Left lobe of liver (tissue), 2 donors: ENCODE measurements at places on chromosomes 16 and 17.

- DNase-seq = no peak
These were observed at the start of gene CD300A for GRCh38 chr17:74466111-74466827. TSS of gene CD300A (plus strand) at chr17:74466634. CDS start at chr17:74466704, 70 bp downstream.

GRCh38 chr17:64975318-64976087 is 56.2 kb upstream of the LRRC37A3 start:
- DNase-seq = peak; percentile 99

DNA sequence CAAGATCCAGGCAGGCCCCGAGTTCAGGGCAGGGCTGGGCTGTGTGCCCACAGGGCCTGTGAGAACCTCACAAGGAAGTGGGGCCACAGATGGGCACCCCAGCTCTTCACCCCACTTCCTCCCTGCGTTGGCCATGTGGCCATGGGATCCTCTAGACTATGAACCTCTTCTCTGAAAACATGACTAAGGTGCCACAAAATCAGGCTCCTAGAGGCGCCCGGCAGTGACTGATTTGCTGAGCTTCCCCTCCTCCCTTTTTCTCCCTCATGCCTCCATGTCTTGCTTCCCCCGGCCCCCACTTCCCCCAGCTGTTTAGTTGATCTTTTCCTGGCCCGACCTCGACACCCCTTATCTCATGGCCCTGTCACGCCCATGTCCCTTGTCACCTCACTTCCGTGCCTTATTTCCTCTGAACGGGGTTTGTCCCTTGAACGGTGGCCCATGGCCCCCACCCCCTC is 87.1 kb downstream of the KCNJ12 start:
- no peak for DNase-seq

DNA sequence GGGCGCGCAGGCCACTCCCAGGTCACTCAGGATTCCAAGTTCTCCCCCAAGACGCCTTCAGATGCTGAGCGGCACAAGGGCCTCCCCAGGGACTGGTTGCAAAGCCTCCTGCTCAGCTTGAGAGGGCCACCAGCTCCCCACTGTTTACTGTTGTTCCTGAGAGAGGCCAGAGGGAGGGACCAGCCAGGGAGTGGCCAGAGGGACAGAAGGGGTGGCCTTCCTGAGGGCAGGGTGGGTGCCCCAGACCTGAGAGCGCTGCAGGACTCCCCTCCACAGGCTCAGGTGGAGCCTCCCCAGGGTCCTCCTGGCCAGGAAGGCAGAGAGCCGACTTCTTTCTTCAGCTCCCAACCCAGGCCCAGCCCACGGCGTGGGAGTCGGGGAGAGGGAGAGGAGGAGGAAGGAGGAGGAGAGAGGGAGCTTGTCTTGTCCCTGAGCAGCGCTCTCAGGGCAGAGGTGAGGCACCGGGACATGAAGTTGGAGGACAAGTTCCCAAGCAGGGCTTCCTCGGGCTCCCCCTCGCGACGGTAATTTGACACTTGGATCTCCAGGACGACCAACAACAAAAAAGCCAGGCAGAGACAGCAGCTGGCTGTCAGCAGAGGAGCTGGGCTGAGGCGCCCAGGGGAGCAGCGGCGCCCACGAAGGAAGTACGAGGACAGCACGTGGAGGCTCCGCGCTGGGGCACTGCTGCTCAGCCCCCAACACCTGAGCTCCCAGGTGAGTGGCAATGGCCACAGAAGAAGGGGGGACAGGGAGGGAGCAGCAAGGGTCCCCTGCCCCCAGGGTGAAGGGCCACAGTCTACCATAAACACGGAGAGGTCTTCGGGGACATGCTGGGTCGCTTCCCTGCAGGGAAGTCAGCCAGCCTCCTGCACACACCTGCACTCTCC is 497 bp downstream of the SMIM5 start:
- peak; percentile 84 for DNase-seq

- DNase-seq = no peak
These were observed 42.8 kb upstream of the GSE1 start for GRCh38 chr16:85570213-85570734.

DNA sequence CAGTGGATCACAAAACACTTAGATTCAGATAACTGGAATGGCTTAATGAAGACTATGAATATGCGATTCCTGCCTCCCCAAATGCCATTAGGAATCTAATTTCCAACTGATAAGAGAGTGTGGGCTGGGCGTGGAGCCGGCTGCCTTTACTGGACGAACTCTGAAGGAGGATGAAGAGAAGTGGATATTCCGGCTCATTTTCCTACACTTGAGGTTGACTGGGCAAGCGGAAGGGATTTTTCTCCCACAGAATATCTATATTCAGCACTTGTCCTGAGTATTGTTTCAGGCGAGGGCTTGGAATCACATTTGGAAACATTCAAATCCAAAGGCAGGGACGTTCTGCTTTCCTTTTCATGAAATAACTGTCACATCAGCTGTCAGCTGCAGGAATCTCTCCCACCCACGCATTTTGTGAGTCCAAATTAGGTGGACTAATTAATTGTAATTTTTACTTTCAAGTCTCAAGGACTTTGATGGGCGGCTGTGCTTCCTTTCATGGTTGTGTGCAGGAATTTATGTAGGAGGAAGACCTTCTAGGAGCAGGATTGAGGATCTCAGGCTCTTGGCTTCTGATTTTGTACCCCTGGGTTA is 138.5 kb downstream of the PITPNC1 start:
- DNase-seq = no peak

DNA sequence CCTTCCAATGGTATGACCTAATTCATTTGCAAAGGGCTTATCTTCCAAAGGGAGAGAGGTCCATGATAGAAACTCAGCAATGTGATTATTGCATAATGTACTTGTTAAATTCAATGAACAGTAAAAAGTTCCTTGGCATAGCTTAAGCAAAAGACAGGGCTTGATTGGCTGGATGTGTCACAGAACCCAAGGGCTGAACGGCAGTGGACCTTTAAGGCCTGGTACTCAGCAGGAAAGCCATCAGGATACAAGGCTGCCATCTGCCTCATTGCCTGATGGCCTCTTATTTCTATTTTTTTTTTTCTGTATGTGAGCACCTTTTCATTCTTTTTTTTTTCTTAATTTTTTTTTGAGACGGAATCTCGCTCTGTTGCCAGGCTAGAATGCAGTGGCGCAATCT is 208.9 kb upstream of the WSCD1 start:
- no peak for DNase-seq

DNA sequence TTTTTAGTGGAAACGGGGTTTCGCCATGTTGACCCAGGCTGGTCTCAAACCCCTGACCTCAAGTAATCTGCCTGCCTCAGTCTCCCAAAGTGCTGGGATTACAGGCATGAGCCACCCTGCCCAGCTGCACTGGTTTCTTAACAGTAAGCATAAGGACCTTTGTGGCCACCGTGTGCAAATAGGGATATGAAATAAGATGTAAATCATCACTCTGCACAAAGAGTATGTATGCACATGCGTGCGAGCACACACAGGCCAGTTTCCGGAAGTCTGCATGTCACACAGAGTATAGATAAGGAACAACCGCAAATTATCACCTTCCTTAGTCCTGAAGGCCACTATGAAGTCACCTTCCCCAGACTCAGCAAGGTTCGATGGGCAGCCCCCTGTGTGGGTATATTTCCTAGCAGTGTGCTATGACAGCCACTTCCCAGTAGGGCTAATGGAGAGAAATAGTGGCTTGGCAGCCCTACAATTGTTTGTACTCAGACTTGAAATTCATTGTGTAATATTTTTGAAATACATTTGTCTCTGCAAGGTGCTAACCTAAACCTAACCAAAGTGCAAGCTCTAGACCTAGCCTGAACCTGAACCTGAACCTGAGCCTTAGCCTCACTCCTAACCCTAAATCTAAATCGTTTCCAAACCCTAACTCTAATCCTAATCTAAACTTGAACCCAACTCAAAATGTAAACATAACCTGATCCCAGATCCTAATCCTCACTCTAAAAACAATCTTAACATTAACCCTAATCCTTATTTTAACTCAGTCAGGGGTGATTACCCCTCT is 48.4 kb upstream of the SKAP1 start:
- DNase-seq = no peak

GRCh38 chr16:57084257-57084770 is 8.1 kb upstream of the CPNE2 start:
- peak; percentile 77 for DNase-seq

- no peak for DNase-seq
These were observed 1362.0 kb downstream of the CDH8 start for GRCh38 chr16:60674241-60674640.

GRCh38 chr17:36506249-36506826 is 19.9 kb downstream of the ZNHIT3 start:
- no peak for DNase-seq

DNA sequence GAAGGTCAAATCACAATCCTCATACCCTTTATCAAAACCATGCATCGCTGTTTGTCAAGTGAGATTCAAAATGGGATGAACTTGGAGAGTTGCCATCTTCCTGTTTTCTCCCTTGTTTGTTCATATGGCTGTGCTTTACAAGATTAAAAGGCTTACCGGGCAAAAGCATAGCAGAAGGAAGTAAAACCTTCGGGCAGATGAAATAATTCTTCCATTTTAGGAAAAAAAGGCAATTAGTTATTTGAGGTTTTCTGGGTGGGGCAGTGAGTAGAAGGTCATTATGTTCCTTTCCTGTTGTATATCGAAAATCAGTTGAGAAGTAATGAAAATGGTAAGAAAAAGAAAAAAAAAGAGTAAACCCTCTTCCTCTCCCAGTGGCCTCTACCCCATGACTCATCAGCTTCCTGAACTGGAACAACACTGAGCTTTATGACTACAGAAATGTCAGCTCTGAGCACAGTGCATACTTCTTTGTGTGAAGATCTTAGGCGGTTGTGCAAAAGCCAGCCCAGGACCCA is 369.2 kb downstream of the CDH13 start:
- DNase-seq = no peak

DNA sequence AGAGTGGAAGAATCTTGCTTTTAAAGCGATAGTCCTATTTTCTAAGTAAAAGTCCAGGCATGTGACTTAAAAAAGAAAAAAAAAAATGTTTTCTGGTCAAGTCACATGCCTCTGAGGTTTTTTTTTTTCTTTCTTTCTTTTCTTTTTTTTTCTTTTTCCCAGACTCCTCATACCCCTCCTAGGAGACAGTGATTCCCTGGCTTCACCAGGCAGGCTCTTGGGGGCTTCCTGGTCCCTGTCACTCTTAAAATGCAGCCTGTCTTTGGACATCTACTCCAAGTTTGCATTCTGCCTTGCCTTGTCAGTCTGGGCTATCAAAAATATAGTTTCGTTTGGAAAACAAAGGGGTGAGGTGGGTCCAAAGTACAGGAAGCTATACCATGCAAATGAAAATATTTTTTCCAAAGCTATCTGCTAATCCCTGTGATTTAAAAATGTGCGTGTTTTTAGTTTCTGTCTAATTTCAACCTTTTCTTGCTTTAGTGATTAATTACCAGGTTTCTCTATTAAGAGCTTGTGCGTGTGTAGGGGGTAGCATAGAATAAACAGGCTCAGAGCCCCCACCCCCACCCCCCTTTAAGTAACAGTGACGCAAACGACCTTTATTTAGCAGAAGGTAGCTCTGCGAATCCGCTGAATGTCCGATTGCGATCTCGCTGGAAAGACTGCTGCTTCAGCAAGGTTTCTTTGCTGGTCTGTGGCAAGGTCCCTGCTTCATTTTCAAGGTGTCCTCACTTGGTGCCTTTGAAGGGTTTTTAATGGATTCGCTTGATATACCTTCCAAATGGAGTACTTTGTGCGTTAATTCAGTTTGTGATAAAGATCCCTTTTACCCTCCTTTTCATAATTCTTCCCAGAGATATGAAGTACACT is 510.2 kb downstream of the WWOX start:
- no peak for DNase-seq

DNA sequence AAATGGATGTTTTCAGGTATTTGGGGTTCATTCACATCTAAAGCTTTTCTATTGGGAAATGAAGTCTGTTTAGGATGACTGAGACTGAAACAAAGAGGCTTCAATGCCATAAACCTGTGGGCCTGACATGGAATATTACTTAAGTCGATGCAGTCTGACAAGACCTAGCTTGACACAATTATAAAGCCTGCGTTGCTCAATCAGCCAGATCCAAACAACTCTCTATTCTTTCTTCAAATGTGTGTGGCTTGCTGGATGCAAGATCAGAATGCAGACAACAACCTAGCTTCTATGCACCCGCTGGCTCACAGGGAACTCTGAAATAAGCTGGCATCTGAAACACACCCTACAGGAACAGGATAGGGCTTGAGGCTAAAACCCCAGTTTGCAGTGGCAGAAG is 40.0 kb downstream of the RFFL start:
- DNase-seq = no peak

DNA sequence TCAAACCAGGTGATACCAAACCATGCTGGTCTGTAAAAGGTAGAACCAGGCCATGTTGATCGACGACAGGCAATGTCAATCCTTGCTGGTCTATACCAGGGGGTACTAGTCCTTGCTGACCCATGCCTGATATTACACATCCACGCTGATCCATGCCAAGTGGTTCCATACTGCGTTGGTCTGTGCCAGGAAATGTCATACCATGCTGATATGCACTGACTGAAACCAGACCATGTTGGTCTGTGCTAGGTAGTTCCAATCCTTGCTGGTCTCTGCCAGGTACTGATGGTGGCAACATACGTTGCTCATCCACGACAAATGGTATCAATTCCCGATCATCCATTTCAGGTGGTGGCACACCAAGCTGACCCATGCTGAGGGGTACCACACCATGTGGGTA is 15.0 kb downstream of the QRICH2 start:
- DNase-seq = no peak

DNA sequence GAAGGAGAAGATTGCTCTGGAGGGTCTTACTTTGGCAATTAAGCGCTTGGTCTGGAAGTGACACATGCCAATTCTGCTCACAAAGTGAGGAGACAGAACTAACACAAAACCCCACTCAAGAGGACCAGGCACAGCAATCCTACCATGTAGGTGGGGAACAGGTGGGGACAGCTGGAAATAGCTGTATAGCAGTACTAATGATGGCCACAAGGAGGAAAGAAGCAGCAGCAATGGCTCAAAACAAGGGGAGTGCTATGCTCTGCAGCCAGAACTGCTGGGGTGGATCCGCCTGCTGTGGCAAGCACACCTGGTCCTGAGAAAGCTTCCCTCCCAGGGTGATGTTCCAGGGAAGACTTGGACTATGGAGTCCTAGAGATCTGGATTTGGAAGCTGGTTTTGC is 17.0 kb upstream of the TMEM132E start:
- no peak for DNase-seq

GRCh38 chr16:26240807-26241206 is 549.0 kb downstream of the HS3ST4 start:
- DNase-seq = no peak

- no peak for DNase-seq
These were observed 1.8 kb downstream of the TBL3 start for GRCh38 chr16:1973461-1974156.

GRCh38 chr16:54402270-54402669 is 115.7 kb upstream of the IRX3 start:
- DNase-seq = no peak

DNA sequence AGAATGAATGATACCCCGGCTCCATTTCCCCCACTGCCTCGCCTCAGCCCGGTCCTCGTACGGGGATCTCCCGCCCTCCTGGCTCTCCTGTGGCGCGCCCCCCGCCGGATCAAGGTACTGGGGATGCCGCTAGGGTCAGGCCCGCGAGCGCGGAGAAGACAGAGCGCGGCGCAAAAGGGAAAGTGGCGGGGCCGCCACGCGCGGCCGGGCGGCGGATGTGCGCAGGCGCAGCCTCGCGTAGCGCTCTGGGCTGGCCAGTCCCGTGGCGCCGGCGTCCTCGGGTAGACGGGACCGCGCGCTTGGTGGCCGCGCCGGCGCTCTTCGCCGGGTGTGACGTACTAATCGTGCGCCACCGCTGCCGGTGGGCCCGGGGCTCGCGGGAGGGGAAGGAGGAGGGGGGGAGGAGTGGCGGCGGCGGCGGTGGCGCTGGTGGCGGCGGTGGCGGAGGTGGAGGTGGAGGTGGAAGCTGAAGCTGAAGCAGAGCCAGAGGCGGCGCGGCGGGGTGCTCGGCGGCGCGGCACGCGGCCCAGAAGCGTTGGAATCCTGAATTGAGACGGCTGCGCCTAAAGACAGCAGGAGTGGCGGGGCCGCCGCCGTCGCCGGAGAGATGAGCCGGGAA is at the start of gene SENP3:
SENP3 (plus strand) TSS at position 331 of the 619 bp plus-strand sequence. CDS start 1,158 bp downstream, outside the sequence.
- peak; percentile 93 for DNase-seq
